ENCODE measurements at places on chromosomes 5 and 9. TPM values are rescaled to one million over a fixed set of nuclear protein-coding genes. Genes with fewer than 3 reads are reported as not detected.
A peak's percentile ranks its signal among the peaks of the same experiment; 100 is the strongest.

The HTR4 gene
- 45.4 TPM for total RNA-seq

DNA sequence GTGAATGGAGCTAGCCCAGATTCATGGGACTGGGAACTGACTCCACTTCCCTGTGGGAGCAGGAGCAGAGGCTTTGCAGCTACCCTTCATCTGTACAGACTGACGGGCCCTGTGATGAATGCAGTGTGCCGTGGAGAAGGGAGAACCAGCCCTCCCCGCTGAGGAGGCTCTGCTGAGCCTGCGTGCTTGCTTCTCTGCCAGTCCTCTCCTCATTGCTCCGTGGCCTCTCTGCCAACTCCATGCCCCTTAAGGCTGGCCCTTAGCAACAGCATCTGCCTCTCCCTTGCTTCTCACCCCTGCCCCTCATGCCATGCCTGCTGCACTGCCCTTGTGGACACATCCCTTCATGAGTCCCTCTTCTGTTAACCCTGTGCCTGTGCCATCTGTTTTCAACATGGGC is 53.6 kb downstream of the GADD45G start:
- DNase-seq, result peak; percentile 15

GRCh38 chr9:122333169-122333808 is 37.5 kb upstream of the PTGS1 start:
- DNase-seq, result no peak

DNA sequence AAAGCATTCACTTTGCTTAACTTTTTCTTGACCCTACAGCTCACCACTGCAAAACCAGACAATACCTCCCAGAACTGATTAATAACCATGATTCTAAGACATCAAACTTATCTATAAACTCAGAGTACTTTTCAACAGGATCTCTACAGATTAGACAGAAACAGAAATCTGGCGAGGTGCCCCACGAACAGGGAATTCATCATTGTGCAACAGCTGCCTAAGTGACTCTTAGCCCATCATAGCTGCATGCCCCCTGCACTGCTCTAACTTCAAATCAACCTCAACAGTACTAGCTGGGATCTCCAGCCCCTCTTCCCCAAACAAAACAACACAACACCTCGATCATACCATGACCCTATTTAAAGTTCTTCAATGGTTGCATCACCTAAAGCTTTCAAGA is 16.1 kb upstream of the COL23A1 start:
- DNase-seq, result no peak

- no peak for DNase-seq
Observed at GRCh38 chr5:142548739-142549275, 137.1 kb downstream of the FGF1 start.

DNA sequence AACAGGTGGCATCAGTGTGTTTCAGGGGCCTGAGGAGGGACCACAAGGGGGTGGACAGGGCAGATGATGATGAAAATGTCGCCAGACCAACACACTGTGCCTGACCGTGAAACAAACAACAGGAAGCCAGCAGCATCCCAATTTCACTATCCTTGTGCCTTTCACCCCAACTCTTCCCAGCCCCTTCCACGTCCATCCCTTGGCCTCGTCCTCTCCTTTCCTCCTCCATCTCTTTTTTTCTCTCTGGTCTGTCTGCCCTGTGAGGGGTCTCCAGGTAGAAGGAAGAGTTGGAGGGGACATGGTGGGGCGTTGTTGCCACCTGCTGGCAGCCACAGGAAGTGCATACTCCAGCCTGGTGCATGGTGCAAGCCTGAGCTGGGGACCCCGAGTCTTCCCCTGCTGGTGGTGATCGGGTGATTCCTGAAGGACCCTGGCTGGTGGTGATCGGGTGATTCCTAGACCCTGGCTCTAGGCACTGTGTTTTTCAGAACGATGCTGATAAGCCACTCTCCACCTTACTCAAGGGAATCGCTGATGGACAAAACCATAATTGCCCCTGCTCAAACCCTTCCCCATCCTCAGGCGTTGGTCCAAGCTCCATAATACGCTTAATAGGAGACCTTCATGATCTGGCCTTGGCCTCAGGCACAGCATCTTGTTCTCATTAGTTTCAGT is 21.7 kb upstream of the NSD1 start:
- peak; percentile 76 for DNase-seq

DNA sequence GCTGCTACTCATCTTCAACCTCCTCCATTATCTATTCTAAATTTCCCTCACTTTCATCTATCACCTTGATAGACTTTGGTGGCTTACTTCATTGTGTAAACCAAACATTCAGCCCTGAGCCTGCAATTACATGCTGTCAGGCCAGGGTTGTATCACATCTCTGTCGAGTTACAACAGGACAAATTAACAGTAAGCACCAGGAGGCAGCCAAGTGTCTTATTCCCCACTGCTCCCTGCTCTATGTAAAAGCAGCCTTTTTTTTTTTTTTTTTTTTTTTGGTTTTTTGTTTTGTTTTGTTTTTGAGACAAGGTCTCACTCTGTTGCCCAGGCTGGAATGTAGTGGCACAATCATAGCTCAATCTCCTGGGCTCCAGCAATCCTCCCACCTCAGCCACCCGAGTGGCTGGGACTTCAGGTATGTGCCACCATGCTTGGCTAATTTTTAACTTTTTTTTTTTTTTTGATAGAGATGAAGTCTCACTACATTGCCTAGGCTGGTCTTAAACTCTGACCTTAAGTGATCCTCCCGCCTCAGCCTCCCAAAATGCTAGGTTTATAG is 15.2 kb upstream of the ZCCHC9 start:
- DNase-seq, result no peak

- no peak for DNase-seq
Observed at GRCh38 chr5:74040811-74041491, 415.0 kb downstream of the ARHGEF28 start.

DNA sequence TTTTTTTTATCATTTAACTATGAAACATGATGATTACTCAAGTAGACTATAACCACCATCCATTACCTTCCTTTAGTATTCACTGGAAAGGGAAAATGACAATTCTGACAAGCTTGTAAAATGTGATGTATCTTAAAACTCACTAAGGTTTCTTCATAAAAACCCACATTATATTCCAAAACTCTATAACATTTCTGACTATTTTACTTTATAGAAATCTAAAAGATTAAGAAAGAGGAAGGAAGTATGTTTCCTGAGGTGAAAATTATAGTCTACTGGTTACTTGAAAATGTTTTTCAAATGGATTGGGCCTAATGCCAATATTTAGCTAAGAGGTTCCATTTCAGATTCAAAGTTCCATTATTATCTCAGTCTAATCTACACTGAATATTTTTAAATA is 1982.2 kb upstream of the C9orf72 start:
- DNase-seq, result no peak

GRCh38 chr5:67004730-67005350 is 191.8 kb downstream of the CD180 start:
- no peak for DNase-seq
